ENCODE measurements at places on chromosomes 2 and 18.
A peak's percentile ranks its signal among the peaks of the same experiment; 100 is the strongest.

GRCh38 chr2:175690113-175690837 is 311.8 kb downstream of the LNPK start:
- DNase-seq = peak; percentile 42

- DNase-seq = no peak
These were observed 116.8 kb downstream of the IKZF2 start for GRCh38 chr2:213034585-213034984.

GRCh38 chr2:45851576-45852304 is 200.3 kb downstream of the PRKCE start:
- no peak for DNase-seq

GRCh38 chr2:233419602-233420391 is 65.5 kb downstream of the DGKD start:
- peak; percentile 21 for DNase-seq

- no peak for DNase-seq
These were observed 138.8 kb upstream of the CTAGE1 start for GRCh38 chr18:22556222-22557167.

- no peak for DNase-seq
These were observed 20.7 kb upstream of the SULT1C2 start for GRCh38 chr2:108268001-108268400.

DNA sequence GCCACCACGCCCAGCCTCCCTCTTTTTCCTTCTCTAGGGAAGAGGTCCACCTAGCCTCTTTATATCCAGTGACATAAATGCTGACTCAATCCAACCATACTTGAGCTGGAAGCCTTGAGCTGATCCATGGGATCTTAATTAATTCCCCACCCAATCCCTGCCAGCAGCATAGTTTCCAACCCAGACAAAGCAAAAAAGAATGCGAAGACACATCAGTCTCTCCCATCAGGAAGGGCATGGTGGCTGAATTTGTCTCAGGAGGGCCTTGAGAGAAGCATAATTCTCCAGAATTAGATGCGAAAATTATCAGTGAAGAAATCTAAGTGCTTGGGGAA is 22.5 kb downstream of the CASP10 start:
- no peak for DNase-seq

- no peak for DNase-seq
These were observed 682.0 kb downstream of the SATB2 start for GRCh38 chr2:198775737-198776136.

DNA sequence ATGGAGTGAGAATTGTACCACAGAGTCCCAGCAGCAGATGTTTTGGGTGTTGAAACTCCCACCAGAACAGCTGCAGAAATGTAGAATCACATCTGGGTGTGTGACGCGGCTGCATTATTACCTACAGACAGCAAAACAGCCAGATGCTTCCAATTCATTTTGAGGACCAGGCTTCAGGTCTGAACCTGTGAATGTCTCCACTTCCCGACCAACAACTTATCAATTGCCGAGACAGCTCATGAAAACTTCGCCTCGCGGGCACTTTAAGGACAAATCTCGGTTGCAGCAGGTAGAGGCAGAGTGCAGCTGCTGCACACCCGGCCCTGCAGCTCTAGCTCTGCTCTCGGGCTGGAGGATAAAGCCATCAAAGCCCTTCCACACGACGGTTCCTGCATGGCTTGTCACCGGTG is 202.0 kb downstream of the HRH4 start:
- no peak for DNase-seq

GRCh38 chr2:193583638-193584400 is 1389.1 kb upstream of the TMEFF2 start:
- no peak for DNase-seq

GRCh38 chr2:46117379-46117778 is 179.8 kb upstream of the EPAS1 start:
- DNase-seq = no peak

- DNase-seq = no peak
These were observed 111.1 kb downstream of the TTC27 start for GRCh38 chr2:32738939-32739338.

- DNase-seq = no peak
These were observed 187.8 kb upstream of the ERBB4 start for GRCh38 chr2:212726403-212726802.

GRCh38 chr2:116769514-116769913 is 1045.0 kb upstream of the DDX18 start:
- DNase-seq = no peak

DNA sequence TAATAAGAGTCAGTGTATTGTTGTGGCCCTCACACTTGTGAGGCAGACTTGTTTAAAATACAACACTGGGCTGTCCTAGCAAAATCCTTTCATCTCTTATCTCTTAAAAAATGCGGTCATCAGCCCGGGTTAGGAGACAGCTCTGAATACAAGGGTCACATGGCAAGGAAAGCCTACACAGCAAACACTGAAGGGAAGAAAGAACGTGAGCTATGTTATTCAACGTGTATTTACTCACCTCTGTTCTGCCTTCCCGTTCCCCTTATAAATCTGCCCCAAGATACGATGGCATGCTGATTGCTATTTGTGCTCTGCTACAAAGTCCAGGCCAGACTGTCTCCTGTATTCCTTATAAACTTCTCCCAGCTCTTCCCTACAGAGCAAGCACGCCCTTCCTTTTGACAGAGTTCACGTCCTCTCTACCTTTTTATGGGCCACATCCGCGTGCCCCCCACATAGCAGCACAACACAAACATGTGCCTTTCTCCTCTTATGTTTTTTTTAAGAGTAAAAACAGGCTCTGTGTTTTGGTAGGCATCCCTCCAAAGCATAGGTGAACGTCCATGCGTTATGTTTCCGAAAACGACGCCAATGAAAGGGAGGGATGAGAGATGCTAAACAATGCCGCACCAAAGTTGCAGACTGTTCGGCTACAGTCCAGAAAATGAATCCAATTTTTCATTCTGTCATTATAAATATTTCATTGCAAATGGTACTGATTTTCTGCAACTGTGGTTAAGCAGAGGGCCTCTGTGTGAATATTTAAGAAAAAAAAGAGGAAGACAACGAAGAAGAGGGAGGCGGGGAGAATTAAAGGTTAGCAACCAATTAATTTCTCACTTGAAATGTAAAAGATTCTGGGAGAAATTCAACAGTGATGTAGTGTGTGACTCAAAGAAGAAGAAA is 274.7 kb downstream of the ZNF521 start:
- DNase-seq = no peak

GRCh38 chr2:131142849-131143248 is 37.7 kb downstream of the PLEKHB2 start:
- DNase-seq = no peak

- DNase-seq = no peak
These were observed 64.7 kb upstream of the COX7A2L start for GRCh38 chr2:42425697-42426096.

- DNase-seq = no peak
These were observed 20.0 kb upstream of the STAT4 start for GRCh38 chr2:191170773-191171172.

GRCh38 chr2:42835577-42836371 is 43.4 kb upstream of the HAAO start:
- DNase-seq = no peak

- DNase-seq = no peak
These were observed 3.5 kb downstream of the SNTG2 start for GRCh38 chr2:953975-954686.

DNA sequence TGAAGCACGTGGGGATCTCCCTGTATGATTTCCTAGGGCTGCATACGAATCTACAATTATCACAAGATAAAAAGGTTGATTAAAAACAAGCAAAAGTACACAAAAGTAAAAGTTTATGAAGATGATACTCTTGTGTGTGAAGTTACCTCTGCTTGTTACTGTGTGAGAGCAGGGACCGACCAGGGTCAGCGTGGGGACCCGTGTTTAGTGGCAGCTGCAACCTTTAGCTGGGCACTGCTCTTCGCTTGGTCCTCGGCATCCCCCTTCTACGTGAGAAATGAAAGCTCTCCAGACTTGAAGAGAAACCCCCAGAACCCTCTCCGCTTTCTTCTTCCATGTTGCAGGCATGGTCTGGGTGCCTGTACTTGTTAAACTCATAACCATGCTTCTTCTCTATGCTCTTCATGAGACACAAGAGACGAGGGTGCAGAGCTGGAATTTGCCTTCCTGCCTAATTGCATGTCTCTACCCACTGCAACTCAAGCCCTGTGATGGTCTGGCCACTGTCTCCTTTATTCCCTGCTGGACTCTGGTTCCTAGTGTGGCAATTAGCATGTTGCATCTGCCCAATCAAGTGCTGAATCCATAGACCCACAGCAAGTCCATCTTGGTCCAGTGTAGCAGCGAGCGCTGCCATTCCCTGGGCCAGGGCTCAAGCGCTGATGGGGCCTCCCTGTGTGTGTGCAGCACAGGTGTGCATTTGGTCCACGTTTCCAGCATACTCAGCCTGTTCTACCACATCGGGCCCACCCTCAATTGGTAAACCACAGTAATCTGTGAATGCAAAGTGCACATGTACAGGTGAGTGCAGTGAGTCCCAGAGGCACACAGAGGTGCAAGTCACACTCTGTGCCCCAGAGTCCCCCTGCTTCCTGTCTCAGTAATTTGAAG is 88.5 kb downstream of the TWIST2 start:
- no peak for DNase-seq

- DNase-seq = no peak
These were observed 480.4 kb downstream of the KCNJ3 start for GRCh38 chr2:155178921-155179320.

- no peak for DNase-seq
These were observed 13.7 kb upstream of the RMDN2 start for GRCh38 chr2:37911296-37911873.

DNA sequence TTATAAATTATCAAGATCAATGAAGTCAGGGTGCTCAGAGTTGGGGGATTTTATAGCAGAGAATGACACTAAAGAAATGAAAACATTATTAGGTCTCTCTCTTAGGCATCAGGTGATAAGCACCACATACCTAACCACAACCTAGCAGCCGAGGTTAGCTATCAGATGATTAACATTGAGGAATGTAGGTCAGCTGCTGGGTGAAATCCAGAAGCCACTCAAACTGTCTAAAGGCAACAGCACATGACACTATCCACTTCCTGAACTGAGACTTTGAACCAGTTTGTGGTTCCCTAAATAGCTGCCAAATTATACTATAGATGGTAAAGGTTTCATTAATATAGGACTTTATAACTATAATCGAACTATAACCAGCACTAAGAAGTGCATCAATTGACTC is 4.7 kb downstream of the EPG5 start:
- no peak for DNase-seq

- no peak for DNase-seq
These were observed 205.3 kb upstream of the CDH20 start for GRCh38 chr18:61127714-61128467.

GRCh38 chr2:10885094-10885860 is 26.5 kb upstream of the KCNF1 start:
- no peak for DNase-seq

DNA sequence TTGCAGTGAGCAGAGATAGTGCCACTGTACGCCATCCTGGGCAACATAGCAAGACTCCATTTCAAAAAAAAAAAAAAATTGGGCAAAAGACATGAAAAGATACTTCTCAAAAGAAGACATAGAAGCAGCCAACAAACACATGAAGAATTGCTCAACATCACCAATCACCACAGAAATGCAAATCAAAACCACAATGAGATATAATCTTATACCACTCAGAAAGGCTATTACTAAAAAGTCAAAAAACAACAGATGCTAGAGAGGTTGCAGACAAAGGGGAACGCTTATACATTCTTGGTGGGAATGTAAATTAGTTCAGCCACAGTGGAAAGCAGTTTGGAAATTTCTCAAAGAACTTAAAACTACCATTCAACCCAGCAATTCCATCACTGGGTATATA is 43.1 kb upstream of the CHAC2 start:
- no peak for DNase-seq

DNA sequence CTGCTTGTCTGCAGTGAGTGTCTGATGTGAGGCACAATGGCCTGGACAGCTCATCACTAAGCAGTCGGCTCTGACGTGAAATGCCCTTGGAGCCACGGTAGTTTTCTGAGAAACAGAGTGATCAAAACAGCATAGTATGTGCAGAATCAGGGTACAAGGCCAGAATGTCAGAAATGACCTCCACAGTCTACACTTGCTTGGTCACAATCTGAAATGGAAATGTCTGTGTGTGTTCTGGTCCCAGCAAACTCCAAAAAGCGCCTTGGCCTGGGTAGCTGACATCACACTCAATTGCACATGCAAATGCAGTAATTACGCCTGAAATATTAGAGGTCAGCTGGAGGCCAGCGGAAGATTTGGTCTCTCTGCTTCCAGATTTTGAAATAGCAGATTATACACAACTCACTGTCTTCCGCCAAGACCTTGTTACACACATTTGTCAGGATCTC is 95.4 kb downstream of the CTAGE1 start:
- no peak for DNase-seq

DNA sequence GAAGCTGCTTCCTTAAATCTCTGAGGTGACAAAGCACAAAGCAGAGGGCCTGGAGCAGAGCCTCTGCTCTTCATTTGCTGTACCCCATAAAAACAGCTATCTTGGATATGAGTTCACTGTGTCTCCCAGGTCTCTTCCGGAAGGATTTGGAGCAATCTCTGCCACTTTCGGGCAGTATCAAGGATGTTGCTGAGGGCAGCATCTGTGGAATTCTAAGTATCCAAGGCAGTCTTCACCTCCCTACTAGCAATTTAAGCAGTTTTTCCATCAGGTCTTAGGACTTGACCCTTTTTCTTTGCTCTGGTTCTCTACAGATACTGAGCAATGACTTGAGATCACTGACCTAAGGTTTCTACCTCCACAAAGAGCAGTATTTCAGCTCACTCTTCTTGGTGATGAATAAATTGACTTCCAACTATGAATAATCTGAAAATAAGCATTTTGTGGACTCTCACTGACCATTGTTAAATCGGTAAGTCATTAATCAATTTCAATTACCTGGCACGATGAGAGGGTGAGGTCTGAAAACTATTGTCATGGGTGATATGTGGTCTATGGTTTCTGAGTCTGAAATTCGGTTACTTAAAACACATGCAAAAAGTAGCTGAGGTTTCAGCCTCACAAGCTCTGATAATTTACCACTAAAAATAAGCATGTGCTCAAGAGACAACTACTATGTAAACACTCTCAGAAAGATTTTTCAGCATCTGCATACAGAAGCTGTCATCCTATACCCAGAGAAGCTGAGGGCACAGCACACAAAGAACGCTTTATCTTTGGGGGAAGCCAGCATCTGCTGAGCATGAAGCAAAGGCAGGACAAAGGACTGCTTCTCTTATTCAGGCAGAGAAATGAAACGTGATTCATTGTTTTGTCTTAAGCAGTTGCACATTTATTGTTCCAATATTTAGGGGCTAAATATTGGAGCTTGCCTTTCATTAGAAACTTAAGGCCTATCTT is 32.1 kb upstream of the SPATS2L start:
- no peak for DNase-seq

GRCh38 chr2:64114912-64115277 is 29.3 kb downstream of the PELI1 start:
- DNase-seq = no peak

DNA sequence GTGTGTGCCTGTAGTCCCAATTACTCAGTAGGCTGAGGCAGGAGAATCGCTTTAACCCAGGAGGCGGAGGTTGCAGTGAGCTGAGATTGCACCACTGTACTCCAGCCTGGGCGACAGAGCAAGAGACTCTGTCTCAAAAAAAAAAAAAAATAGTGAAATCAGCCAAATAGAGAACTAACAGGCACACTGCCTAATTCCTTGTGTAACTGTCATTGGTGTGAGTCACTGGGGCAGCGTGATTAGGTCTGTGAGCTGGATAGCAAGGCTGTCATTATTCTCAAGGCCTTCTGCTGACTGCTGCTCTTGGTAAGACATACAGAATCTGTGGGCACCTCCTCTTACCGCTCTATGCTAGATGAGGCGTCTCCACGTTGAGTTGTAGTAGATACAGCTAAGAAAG is 270.3 kb downstream of the NEDD4L start:
- DNase-seq = no peak
